Vagina (tissue), 2 donors: ENCODE measurements at places on chromosomes 1 and 21. TPM values are rescaled to one million over a fixed set of nuclear protein-coding genes. Genes with fewer than 3 reads are reported as not detected.

DNA sequence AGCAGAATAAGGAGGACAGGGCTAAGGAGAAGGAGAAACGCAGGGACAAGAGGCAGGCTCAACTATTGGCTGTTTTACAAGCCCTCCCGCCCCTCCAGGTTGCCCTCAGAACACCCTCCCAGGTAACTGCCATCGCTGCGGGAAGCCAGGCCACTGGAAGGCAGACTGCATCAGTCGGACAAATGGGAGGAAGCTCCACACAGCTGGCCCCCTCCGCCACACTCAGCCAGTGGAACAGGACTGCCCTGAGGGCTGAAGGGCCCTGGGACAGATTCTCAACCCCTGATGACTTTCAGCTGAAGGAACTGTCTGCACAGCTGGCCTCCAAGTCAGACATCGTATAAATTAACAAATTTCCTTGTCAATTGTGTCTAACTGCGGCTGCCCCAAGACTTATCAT lies 21.8 kb downstream of the LRRC3 start:
- no peaks in the 10 kb centered on the region for H3K4me1 ChIP-seq
- no peaks in the 10 kb centered on the region for H3K27me3 ChIP-seq
- no peaks in the 10 kb centered on the region for H3K36me3 ChIP-seq

- H3K4me1 ChIP-seq = no peaks in the 10 kb centered on the region
- H3K4me3 ChIP-seq = no peak overlapping the region
Measured at GRCh38 chr21:17372200-17372599, 140.6 kb upstream of the CXADR start.

DNA sequence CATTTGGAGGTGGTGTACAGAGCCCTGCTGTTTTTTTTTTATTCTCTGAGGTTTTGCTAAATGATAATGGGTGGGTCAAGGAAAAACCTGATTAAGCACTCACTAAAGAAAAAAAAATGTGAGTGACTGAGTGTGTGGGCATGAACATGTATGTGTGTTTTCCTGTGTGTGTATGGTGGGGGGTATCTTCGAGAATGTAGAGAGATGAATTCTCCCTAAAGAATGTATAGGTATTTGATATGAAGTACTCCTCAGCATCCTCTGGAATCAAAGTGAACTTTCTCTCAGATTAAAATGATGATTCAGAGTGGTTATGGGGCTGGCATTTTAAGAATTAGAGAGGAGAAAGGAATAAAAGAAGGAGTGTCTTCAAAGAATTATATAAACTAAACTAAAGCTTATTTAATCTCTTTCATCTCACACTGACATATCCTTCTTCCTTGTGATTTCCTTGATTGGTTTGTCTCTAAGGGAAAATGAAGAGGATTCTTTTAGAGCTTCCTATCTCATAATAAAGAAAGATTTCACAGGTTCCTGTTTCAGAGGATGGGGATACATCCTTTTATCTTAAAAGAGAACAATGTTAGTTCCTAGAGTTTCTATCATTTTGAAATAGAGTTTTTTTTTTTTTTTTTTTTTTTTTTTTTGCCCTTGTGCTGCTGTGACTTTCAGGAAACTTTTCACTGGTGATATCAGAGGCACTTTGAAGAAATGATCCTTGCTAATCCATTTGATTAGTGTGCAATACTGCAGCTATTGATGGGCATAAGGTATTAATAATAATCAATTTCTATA lies 23.9 kb downstream of the S1PR1 start:
- no peaks in the 10 kb centered on the region for H3K27me3 ChIP-seq
- no peak for DNase-seq
- no peak overlapping the region for H3K4me3 ChIP-seq
- H3K36me3 ChIP-seq = no peaks in the 10 kb centered on the region

GRCh38 chr1:155004352-155005075 lies 1.9 kb downstream of the ZBTB7B start:
- H3K4me3 ChIP-seq = peak overlapping the region; percentile 84
- H3K4me1 ChIP-seq = peaks cover 69% of the 10 kb centered on the region
- no peaks in the 10 kb centered on the region for H3K36me3 ChIP-seq
- no peaks in the 10 kb centered on the region for H3K27me3 ChIP-seq
- DNase-seq = no peak

DNA sequence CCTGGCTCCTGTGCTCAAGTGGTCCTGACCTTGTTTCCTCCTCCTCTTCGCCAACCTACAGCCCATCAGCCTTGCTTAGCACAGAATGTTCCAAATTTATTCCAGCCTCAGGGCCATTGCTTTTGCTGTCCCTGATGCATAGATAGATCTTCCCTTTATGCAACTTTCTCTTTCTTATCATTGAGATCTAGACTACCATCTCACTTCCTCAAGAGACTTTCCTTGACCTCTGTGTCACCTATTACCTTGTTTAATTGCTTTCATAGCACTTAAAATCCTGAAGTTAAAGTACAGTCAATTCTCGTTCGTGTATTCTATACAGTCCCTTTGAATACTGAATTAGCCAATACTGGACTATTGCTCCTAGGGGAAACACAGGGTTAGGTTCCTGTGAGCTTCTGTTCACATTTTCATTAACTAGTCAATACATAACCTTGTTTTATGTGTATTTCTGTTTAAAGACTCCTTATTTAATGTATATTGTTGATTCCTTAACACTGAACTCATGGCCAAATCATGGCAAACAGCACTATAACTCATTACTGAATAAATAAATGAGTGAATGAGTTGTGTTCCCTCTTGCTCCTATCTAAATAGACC lies 26.2 kb upstream of the MCOLN3 start:
- no peaks in the 10 kb centered on the region for H3K4me1 ChIP-seq
- no peak overlapping the region for H3K4me3 ChIP-seq
- no peaks in the 10 kb centered on the region for H3K27me3 ChIP-seq

DNA sequence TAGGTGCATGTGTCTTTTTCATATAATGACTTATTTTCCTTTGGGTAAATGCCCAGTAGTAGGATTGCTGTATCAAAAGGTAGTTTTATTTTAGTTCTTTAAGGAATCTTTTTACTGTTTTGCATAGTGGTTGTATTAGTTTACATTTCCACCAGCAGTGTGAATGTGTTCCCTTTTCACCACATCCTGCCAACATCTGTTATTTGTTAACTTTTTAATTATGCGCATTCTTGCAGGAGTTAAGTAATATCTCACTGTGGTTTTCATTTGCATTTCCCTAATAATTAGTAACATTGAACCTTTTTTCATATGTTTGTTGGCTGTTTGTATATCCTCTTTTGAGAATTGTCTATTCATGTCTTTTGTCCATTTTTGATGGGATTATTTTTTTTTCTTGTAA lies 1761.9 kb downstream of the PLA2G4A start:
- DNase-seq = no peak
- no peaks in the 10 kb centered on the region for H3K36me3 ChIP-seq
- H3K4me3 ChIP-seq = no peak overlapping the region
- no peaks in the 10 kb centered on the region for H3K27me3 ChIP-seq
- no peak overlapping the region for H3K27ac ChIP-seq

DNA sequence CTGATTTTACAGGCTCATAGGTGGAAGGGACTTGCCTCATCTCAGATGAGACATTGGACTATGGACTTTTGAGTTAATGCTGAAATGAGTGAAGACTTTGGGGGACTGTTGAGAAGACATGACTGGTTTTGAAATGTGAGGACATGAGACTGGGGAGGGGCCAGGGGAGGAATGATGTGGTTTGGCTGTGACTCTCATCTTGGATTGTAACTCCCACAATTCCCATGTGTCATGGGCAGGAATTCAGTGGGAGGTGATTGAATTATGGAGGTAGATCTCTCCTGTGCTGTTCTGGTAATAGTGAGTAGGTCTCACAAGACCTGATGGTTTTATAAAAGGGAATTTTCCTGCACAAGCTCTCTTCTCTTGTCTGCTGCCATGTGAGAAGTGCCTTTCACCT lies 20.8 kb downstream of the SCYL3 start:
- no peak overlapping the region for H3K27ac ChIP-seq
- H3K27me3 ChIP-seq = no peaks in the 10 kb centered on the region
- H3K4me3 ChIP-seq = no peak overlapping the region
- H3K36me3 ChIP-seq = no peaks in the 10 kb centered on the region

DNA sequence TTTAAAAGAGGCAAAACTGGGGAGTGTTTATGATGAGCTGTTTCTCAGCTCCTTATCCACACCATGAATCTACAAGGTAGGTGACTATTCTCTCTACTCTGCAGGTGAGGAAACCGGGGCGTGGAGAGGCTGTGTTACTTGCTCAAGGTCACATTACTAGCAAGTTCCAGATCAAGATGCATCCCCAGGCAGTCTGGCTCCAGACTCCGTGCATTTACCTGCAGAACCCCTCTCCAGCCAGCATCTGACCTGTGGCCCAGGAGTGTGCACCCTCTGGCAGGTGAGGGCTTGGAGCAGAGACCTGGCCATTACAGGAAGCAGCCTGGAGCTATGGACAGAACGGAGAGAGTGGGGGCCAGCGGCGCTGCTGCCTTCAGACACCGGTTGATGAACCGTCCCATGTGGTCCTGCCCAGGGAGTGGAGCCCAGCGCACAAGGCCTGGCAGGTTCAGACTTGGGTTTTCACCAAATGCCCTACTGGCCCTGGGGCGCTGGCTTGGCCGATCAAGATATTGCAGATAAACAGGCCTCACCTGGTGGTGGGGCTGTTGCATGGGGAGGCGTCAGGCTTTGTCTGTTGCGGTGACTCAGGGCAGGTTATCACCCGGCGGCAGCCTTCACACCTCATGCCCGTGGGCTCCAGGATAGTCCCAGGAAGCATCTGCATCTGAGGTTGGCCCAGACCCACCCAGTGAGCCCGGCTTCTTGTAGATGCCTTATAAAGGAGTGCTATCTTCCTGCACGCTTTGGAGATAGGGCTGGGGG lies 29.2 kb upstream of the WNT4 start:
- no peaks in the 10 kb centered on the region for H3K4me1 ChIP-seq
- no peak overlapping the region for H3K4me3 ChIP-seq
- H3K27me3 ChIP-seq = no peaks in the 10 kb centered on the region
- no peaks in the 10 kb centered on the region for H3K36me3 ChIP-seq

GRCh38 chr21:29961291-29962027 lies 21.7 kb upstream of the GRIK1 start:
- DNase-seq = no peak
- H3K27me3 ChIP-seq = no peaks in the 10 kb centered on the region
- H3K4me1 ChIP-seq = no peaks in the 10 kb centered on the region
- H3K36me3 ChIP-seq = no peaks in the 10 kb centered on the region

Gene PFKFB2
- total RNA-seq = 6.9 TPM

Gene TMEM39B
- 8.3 TPM for total RNA-seq

Gene PALMD
- 39.5 TPM for total RNA-seq

Gene CFHR3
- not detected for total RNA-seq
